ENCODE measurements at places on chromosomes 3 and 15. TPM values are rescaled to one million over a fixed set of nuclear protein-coding genes. Genes with fewer than 3 reads are reported as not detected.

DNA sequence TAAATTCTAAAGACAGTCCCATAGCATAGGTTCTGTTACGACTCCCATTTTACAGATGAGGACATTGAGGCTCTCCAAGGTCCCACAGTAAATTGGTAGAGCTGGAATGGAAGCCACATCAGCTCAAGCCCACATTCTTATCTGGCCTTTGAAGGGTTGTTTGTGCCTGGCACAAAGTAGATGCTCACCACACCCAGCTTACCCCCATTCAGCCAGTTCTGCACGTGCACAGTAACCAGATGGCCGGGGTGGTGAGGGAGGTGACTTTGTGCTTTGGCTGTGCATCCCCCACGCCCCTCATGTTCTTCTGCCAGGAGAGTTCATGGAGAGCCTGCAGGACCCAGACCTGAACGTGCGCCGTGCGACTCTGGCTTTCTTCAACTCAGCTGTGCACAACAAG, 16.2 kb downstream of the RPL32 start:
- DNase-seq: no peak

GRCh38 chr3:143240886-143241285, 121.3 kb downstream of the CHST2 start:
- no peak for DNase-seq

NOX5 gene
- total RNA-seq: 0.29 TPM

EOMES gene
- total RNA-seq: 0.13 TPM
